ENCODE measurements at places on chromosomes 7 and 10.

- DNase-seq = no peak
Measured at GRCh38 chr10:1661859-1662437, 75.4 kb downstream of the ADARB2 start.

GRCh38 chr7:1544178-1544895 lies 11.7 kb downstream of the TMEM184A start:
- no peak for DNase-seq

- peak; percentile 29 for DNase-seq
Measured at GRCh38 chr10:96440361-96441292, 73.1 kb downstream of the TLL2 start.

GRCh38 chr10:127046975-127047877 lies 142.0 kb downstream of the DOCK1 start:
- DNase-seq = no peak

DNA sequence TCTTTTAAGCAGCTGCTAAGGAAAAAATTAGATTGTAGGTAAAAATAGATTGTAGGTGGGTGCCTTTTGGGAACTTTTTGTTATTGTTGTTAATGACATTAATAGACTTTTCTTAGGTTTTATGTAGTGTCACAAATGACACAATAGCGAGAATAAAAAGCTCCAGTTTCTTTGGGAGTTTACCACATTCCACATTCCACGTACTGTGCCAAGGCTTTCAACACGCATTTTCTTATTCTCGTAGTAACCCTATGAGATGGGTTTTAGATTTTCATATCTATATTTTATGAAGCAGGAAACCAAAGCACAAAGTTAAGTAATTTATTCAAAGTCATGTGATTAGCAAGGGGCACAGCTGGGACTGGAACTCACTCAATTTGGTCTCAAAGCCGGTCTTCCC lies 103.8 kb downstream of the XRCC2 start:
- no peak for DNase-seq

GRCh38 chr10:48377751-48378530 lies 71.5 kb downstream of the MAPK8 start:
- no peak for DNase-seq

DNA sequence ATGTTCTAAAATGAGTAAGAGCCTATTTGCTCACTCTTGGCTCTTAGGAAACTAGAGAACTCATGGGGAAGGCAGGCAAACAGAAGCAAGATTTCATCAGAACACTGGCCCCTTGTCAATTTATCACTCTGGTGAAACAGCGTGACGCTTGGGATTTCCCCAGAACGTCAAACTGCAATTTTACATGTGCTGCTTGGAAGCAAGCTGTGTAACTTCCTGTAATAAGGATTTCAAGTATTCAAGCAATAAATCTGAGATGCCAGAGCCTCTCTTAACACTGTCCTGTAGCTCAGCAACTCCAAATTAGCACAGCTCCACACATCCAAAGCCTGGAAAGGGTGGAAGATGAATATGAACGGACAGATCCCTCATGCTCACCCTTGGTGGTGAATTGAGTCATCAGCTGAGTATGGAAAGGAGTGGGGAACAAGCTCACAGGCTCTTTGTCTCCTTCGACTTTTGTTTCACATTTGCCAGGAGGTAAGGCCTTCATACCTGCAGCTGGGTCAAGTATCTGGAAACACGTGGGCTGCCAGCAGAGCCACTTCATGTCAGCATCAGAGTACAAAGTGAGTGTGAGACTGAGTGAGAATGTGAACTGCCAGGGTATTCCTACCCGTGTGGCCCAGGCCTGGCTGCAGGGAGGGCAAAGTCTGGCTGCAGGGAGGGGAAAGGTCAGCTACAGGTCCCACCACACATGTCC lies 140.4 kb upstream of the NAMPT start:
- peak; percentile 99 for DNase-seq

GRCh38 chr10:17743437-17743836 lies 8.6 kb upstream of the TMEM236 start:
- DNase-seq = peak; percentile 17

- DNase-seq = no peak
Measured at GRCh38 chr10:69498711-69499471, 47.6 kb downstream of the TSPAN15 start.

GRCh38 chr7:40516376-40516775 lies 381.6 kb downstream of the SUGCT start:
- DNase-seq = no peak

GRCh38 chr10:45179691-45180090 lies 135.7 kb downstream of the OR13A1 start:
- DNase-seq = no peak

DNA sequence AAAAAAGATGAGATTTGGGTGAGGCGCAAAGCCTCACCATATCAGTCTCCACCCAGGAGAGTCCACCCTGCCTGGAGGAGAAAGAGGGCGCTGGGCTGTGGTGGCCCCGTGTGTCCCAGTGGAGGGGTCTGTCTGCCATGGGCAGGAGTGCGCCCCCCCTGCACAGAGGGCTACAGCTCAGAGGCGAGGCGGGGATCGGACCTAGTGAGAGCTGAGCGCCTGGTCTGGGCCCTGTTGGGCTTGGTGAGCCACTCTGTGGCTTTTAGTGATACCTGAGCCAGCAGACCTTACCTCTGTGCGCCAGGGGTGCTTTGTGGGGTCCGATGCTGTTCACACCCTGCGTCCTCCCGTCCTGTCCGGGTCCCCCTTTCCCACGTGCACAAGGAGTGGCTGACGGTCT lies 25.9 kb upstream of the GNA12 start:
- DNase-seq = no peak

- peak; percentile 61 for DNase-seq
Measured at GRCh38 chr7:51067757-51068156, 248.9 kb downstream of the COBL start.

DNA sequence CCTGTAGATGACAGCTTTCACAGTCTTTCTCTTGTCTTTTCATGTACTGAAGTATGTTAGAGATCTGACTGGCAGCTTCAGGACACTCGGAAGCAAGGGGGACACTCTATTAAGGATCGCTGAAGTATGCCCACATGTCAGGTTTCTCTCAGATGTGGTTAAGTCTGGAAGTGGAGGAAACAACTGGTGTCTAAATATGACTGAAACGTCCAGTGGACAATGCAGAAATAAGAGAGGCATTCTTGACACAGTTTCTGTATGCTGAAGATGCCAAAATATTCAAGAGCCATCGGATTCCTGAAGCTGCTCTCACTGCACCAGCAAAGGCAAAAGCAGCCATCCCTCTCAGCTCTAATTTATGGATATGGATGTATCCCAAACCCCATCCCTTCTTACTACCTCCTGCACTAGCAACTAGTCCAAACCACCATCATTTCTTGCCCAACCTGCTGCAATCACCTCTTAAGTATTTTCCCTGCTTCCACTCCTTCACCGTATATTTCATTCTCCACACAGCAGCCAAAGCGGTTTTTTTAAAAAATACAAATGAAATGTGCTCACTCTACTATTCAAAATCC lies 113.4 kb downstream of the REEP3 start:
- DNase-seq = no peak

DNA sequence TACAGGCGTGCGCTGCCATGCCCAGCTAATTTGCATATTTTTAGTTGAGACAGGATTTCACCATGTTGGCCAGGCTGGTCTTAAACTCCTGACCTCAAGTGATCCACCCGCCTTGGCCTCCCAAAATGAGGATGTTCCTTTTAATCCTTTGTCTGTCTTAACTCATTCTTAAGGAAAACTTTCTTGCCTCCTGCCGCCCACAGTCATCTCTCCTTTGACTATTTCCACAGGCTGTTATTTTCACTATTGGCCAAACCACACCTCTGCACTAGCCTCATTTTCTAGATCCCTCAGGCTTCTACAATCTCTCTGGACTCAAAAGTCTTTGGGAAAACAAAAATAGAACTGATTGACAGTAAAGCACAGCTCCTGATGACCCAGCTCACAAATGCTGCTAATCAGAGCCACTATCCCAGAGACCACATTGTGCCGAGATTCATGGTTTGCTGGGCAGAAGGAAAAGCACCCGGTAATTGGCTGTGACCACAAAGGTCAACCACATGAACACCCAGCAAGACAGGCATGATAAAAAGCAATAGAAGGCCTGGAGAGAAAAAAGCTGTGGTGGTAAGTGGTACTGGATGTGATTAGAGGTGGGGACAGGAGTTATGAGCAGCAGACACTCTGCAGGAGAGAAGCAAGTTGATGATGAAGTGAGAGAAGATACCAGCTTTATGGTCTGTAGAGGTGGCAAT lies 44.1 kb upstream of the ZNRF2 start:
- DNase-seq = peak; percentile 71
